ENCODE measurements at places on chromosomes 2 and 18.

- no peak for DNase-seq
These were observed 82.4 kb downstream of the BCL2 start for GRCh38 chr18:63236921-63237846.

DNA sequence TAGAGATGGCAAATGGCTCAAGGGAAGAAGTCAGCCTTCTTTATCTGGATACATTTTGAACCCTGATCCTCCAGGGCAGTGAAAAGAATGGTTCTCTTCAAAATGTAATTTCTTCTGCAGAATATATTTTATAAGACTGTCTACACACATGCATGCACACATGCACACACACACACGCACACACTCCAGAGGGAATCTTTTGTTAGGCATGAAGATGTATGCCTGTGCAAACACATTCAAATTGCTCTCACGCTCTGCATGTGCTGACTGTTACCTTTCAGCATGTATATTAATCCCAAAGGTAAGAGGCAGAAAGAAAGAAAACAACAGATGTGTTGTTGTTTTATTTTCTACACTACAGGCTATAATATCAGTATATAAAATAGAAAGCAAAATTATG lies 43.2 kb downstream of the SLC5A7 start:
- DNase-seq: no peak

GRCh38 chr2:38076152-38076709 lies 280 bp upstream of the CYP1B1 start:
- no peak for DNase-seq

- DNase-seq: no peak
These were observed 176.6 kb downstream of the HDAC4 start for GRCh38 chr2:239224199-239224570.

DNA sequence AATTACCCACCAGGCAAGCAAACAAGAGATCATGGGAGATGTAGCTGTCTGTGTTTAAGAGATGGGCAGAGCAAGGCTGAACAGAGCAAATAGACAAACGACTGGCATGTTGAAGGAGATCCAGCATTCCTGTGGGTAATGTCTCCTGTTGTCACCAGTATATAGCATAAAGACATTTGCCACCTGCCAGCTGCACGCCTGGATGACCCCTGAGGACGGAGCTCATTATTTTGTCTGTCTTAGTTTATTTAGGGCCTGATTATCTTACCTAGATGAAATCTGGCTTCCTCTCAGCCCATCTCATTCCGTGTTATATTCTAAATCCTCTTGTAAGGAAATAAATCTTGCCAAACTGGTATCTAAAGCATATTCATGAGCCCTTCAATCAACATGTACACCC lies 510.3 kb upstream of the LINC00305 start:
- no peak for DNase-seq

DNA sequence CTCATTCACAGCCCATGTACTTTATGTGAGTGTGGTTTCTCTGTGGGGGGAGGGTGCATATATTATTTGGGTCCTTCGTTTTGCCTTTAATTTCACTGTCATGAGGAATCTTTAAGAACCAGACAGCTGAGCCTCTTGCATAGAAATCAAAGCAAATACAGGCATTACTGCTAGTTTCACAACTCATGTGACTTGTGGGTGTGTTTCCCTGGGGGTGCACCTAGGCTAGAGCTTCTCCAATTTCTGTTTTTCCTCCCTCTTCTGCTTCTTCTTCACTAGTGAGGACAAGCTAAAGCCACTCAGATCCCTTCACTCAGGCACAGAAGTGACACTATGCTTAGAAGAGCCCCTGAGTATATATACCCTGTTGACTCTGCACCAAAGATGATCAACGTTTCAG lies 131.4 kb downstream of the ACOXL start:
- no peak for DNase-seq

DNA sequence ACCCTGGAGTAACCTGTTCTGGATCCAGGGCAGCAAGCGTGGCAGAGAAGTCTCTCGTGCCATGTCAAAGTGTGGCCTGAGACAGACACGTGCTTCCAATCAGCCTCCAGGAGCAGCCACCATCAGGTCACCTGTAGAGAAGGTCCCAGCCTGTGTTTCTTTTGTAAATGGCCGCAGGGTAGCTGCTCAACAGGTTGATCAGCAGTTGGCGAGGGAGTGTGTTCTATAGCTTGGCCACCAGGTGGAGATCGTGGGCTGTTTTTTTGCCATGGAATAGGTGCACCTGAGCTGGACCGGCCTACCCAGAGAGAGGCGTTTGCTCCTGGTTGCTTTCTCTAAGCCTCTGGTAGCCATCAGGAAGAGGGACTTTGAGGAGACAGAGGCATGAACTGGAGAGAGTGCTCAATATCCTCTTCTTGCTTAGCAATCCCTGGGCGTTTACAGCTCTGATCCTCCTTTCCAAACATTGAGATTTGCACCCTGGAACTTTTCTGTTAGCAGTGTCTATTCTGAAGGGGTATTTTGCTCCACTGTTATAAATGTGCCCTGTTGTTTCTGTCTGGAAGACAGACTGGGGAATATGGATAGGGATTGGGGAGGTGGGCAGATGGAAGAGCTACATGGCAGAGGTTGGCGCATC lies 34.2 kb upstream of the EN1 start:
- DNase-seq: peak; percentile 26

GRCh38 chr2:220767591-220768255 lies 804.4 kb downstream of the EPHA4 start:
- DNase-seq: no peak

DNA sequence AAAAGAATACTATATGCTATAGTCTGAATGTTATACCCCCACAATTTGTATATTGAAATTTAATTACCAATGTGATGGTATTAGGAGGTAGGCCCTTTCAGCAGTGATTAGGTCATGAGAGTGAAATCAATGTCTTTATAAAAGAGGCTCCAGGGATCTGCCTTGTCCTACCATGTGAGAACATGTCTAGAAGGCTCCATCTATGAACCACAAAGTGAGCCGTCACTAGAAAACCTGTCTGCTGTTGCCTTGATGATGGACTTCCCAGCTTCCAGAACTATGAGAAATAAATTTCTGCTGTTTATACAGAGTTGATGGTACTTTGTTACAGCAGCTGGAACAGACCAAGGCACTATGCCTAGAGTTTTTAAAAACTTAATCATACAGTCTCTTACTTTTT lies 46.3 kb upstream of the FAM124B start:
- DNase-seq: no peak

DNA sequence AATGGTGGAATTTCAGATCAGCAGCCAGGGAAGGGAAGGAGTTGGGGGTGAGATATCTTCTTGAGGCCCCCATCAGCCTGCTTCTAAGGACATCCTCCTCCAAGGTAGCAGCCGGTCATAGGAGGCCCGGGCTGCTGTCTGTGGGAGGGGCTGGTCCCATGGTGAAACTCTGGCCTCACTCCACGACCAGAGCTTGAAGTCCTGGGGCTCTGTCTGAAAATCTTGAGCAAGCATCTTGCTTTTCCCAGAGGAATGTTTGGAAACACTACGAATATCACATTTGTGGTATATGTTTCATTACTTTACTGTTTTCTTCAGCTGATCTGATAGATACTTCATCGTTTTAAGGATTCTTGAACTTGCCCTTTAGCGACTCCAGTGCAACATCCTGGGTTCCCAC lies 103.7 kb downstream of the CTAGE1 start:
- DNase-seq: no peak

DNA sequence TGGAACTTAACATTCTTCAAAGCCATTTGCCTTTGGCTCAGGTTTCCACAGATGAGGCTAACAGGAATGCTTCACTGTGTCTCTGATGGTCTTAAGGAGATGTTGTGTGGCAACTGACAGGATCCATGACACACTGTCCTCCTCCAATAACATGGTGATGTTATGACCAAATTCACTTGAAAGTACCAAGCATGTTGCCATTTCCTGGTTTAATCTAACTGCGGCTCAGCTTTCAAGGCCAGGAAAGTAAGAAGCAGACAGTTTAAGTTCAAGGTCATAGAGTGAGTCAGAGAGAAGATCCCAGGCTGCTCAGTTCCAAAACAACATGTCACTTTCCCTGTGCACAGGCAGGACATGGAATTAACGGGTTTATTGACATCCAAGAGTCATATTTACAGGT lies 513.6 kb downstream of the STK39 start:
- DNase-seq: no peak

DNA sequence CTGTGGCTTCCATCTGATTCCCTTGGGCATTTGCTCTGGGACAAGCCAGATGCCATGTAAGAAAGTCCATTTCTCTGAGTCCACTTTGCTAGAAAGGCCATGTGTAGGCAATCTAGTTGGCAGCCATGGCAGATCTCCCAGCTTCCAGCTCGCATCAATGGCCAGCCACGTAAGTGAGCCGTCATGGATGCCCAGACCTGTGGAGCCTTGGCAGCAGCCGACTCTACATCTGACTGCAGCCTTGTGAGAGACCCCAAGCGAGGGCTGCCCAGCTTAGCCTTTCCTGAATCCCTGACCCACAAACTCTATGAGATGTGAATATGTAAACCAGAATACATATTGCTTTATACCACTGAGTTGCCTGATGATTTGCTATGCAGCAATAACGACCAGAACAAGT lies 533.5 kb downstream of the PARD3B start:
- DNase-seq: no peak

DNA sequence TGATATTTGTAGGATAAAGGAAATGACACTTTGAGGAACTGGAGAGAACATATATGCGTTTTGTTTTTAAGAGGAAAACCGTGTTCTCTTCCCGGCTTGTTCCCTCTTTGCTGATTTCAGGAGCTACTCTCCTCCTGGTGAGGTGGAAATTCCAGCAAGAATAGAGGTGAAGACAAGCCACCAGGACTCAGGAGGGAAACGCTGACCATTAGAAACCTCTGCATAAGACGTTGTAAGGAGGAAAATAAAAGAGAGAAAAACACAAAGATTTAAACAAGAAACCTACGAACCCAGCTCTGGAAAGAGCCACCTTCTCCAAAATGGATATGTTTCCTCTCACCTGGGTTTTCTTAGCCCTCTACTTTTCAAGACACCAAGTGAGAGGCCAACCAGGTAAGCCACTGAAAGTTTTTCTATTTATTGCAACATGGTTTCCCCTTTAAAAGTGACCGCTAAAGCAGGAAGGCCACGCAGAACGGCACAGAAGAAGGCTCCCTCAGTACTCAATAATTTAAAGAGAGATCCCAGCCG lies 735 bp downstream of the NRP2 start:
- no peak for DNase-seq

DNA sequence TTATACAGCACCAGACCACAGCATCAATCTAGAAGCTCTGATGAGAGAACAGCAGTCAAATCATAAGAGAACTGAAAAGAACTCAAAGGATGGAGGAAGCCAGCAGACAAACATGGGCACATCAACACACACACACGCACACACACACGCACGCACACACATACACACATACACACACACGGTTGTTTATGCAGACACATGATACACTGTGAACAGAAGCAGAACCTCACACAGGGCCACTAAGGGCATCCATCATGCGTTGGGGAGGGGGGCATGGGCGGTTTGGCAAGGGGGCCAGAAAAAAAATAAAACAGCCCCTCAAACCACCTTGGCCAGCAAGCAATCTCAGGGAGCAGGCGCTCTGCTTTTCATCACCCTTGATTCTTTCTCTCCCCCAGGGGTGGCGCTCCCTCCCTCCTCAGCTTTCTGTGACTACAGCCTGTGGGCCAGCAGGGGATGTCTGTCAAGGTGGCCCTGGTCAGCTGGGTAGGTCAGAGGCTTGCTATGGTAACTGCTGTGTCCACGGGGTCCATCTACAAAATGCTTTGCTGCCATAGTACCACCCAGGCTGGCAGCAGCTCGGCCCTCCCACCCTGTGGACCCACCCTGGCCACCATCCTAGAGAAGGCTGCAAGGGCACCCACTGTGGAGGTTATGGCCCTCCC lies 318.0 kb downstream of the CELF4 start:
- DNase-seq: no peak

GRCh38 chr2:197998702-197999101 lies 194.3 kb downstream of the PLCL1 start:
- DNase-seq: no peak

DNA sequence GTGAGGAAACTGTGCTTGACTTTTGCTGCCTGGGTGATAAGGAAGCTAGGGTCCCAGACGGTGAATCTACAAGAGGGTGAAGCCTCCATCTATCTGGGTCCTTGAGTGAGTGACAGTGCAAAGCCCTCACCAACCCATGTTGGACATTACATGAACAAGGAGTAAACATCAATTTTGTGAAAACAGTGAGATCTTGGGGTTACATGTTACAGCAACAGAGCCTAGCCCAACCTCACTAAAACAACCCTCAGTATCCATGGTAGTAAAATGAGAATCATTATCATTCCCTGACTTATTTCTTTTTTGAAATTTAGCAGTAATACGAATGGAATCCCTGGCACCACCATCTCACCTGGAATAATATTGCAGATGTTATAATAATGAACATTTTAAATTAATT lies 103.4 kb downstream of the TSN start:
- DNase-seq: no peak

DNA sequence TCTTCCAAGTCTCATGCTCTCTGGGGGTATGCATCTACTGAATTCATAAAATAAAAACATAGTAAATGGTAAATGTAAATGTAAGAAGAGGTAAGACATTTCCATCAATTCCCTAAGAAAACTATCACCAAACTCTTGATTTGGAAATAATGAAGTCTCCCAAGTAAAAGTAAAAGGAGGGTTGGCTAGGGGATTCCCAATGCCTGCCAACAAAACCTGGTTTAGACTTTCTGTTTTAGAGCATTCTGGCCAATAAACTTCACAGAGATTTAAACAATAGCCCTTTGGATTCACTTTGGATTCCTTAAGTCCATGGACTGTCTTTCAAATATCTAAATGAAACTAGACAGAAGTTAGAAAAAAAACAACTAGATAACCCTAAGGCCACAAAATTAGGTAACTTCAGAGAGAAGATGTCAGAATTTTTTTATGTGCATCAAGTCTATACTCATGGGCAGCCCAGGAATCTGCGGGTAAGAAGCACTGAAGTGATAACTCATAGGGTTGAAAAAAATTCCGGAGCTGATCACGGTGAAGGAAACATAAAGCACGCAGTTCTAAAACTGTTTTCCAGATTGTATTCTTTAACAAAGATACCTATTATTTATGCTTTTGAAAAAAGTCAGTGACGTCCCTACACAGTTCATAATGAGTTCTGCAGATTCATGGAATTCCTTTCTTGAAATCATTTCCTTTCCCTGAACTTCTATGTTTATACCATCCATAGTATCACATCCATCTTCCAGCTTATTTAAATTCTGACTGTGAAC lies 263.6 kb downstream of the AFF3 start:
- DNase-seq: no peak

- no peak for DNase-seq
These were observed 43.2 kb upstream of the LOXHD1 start for GRCh38 chr18:46700066-46700824.
